ENCODE measurements at places on chromosomes 6 and 20. TPM values are rescaled to one million over a fixed set of nuclear protein-coding genes. Genes with fewer than 3 reads are reported as not detected.

DNA sequence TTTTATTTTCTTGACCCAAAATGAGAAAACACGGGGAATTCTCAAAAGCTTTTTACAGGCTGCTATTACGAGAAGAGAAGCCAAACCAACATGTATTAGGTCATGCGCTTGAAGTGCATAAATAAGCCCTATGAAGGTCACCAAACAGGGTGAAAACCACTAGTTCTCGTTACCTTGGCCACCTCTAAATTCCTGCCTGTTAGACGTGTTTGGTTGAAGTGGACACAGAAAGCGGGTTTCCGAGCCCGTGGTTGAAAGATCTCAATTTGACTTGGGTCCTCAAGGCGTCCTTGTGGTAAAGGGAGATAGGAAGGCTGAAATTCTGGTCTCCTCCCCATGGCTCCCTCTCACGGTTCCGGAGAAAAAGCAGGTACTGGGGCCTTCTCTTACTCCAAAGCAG is 6.2 kb downstream of the EYA2 start:
- no peak for DNase-seq

The MMUT gene
- polyA plus RNA-seq, result 50.7 TPM

The KCNQ2 gene
- polyA plus RNA-seq, result 5.1 TPM

The FILIP1 gene
- polyA plus RNA-seq, result 2.8 TPM

The ZNF391 gene
- 14.4 TPM for polyA plus RNA-seq

The WFDC10B gene
- not detected for polyA plus RNA-seq
